ENCODE measurements at places on chromosomes 5 and 9. TPM values are rescaled to one million over a fixed set of nuclear protein-coding genes. Genes with fewer than 3 reads are reported as not detected.

Gene ADGRD2
- total RNA-seq, result not detected

Gene VAV2
- 13.3 TPM for total RNA-seq

Gene ZNF483
- 3.3 TPM for total RNA-seq

Gene IL9
- not detected for total RNA-seq

Gene GFPT2
- 32.9 TPM for total RNA-seq

Gene OR13J1
- not detected for total RNA-seq

Gene SIMC1
- total RNA-seq, result 16.0 TPM

Gene BRD9
- total RNA-seq, result 66.9 TPM

Gene LHX2
- total RNA-seq, result not detected

Gene LCN1
- not detected for total RNA-seq
